ENCODE measurements at places on chromosomes 6 and 20.

DNA sequence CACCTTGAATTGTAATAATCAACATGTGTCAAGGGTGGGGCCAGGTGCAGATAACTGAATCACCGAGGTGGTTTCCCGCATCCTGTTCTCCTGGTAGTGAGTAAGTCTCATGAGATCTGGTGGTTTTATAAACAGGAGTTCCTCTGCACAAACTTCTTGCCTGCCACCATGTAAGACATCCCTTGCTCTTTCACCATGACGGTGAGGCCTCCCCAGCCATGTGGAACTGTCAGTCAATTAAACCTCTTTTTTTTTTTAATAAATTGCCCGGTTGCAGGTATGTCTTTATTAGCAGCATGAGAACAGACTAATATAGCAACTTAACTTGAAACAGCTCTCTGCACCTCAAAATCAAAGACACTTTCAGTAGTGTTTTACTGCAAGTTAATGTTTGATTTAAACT, 121.6 kb downstream of the OGFRL1 start:
- DNase-seq = no peak

GRCh38 chr20:7728338-7728737, 211.9 kb downstream of the HAO1 start:
- no peak for DNase-seq

- no peak for DNase-seq
Measured at GRCh38 chr6:21115111-21115510, 478.4 kb upstream of the SOX4 start.

DNA sequence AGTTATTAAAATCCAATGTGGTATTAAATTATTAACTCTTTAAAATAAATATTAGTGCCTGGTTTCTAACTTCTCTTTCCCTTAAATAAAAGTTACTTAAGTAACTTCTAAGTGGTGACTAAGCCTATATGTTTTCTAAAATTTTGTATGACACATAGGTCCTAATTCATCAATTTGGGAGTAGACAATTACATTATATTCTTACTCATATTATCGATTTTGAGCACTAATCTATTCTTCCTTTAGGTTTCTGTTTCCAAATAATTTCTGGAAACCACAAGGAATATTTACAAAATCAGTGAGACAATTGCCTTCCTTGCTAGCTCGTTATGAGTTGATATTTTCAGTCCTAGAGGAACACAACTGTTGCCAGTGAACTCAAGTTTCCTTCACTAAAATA, 28.3 kb upstream of the TXLNB start:
- no peak for DNase-seq

- DNase-seq = no peak
Measured at GRCh38 chr6:149130508-149130907, 187.0 kb upstream of the TAB2 start.

- no peak for DNase-seq
Measured at GRCh38 chr20:38121741-38122140, 43.3 kb downstream of the TGM2 start.

DNA sequence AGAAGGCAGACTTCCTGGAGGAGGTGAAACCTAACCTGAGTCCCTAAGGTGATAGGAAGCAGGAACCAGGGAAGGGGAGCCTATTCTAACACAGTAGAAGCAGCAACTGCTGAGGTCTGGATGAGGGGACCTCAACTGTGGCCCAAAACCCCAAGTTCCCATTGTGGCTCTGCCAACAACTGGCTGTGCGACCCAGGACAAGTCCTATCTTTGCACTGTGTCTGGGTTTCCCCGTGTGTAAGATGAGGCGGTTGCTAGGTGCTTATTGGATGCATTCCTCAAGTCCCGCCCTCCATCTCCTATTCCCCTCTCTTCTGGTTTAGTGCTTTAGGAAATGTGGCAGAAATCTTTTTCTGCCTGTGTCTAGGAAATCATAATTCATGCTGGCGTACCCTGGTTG, 52.2 kb upstream of the TTPAL start:
- DNase-seq = no peak

DNA sequence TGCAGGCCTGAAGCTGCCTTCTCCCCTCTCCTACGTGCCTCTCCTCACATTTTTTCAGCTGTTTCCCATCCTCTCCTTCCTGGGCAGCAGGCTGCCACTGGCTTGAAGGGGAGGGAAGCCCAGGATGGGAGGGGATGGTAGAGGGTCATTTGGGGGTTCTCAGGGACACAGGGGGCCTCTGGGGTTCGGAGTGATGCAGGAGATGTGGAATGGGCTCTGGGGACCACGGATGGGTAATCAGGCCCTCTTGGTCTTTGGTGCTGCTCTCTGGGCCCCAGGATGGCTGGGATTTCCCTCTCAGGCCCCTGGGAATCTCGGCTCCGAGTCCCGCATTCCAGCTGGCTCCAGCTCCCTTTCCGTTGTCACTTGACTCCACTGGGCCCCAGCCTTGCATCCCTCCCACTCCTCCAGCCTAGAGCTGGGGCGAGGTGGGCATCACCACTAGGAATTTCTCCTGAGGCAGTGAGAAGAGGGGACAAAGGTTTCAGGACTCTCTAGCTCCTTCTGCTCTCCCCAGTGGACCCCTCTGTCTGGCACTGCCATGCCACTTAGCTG, 2.0 kb upstream of the DDR1 start:
- no peak for DNase-seq

GRCh38 chr6:83086751-83087150, 19.3 kb downstream of the DOP1A start:
- DNase-seq = no peak

GRCh38 chr6:47852727-47853126, 70.9 kb downstream of the OPN5 start:
- no peak for DNase-seq

- no peak for DNase-seq
Measured at GRCh38 chr20:381581-382290, 1.2 kb downstream of the TRIB3 start.

- DNase-seq = no peak
Measured at GRCh38 chr6:132412656-132413498, 11.6 kb upstream of the MOXD1 start.

- DNase-seq = no peak
Measured at GRCh38 chr20:35040646-35041045, 52.0 kb downstream of the TRPC4AP start.

DNA sequence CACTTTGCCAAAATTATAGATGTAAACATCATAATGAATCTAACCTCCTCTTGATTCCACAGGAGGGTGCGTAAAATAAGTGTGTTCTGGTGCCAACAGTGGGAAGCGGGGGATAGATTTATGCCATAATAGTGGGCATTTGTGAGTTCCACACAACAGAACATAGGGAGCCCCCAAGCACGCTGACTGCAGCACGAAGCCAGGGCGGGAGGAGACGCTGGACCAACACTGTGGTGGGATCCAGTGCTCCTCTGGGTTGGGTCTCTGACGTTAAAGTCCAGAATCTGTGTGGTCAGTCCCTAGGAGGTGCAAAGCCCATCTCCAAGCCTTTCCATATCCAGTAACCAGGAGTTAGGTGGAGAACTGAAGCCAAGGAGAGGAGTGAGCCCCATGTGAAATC, 1.8 kb upstream of the TTLL2 start:
- DNase-seq = no peak

DNA sequence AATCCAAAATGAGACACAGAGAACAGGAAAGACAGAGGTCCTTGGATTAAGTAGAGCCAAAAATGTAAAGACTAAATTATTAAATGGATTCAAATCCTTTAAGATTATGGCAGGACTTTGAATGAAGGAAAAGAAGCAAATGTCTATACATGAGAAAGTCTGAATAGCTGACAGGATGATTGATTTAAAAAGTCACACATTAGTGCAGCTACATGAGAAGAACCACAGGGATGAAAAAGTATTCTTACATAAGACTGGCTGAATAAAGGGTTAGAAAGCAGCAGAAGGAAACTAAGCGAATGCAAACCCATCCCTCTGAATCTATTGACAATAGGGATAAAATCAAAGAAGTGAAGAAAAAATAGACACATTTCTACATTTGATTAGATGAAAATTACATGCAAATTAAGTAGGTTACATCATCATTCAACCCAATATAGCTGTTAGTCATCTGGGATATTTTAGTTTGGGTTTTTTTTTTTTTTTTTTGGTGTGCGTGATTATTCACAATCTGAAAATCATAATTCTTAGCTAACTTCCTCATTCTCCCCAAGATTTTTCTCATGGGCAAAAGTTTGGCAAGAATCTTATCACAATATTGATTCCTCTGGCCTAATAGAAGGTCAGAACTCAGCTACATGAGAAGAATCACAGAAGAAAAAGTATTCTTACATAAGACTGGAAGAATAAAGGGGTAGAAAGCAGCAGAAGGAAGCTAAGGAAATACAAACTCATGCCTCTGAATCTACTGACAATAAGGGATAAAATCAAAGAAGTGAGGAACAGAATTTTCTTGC, 845.4 kb downstream of the HACE1 start:
- no peak for DNase-seq

GRCh38 chr6:37441651-37442050, 8.6 kb downstream of the CMTR1 start:
- DNase-seq = no peak

GRCh38 chr6:151068761-151069312, 170.9 kb upstream of the AKAP12 start:
- DNase-seq = no peak

DNA sequence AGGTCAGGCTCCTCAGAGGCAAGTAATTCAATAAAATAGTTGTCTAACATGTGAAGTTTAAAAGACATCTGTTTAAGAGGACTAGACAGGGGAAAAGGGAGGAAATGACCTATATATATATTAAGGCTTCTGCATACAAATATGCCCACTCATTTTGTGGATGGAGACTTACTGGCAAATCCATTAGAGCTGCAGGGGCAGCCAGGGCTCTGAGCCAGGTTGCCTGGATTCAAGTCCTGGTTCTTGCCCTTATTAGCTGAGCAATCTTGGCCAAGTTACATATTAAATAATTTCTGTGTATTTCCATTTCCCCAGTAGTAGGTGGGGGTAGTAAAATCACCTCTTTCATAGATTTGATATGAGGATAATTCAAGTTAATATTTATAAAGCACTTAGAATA, 287.0 kb upstream of the RIMS1 start:
- no peak for DNase-seq

DNA sequence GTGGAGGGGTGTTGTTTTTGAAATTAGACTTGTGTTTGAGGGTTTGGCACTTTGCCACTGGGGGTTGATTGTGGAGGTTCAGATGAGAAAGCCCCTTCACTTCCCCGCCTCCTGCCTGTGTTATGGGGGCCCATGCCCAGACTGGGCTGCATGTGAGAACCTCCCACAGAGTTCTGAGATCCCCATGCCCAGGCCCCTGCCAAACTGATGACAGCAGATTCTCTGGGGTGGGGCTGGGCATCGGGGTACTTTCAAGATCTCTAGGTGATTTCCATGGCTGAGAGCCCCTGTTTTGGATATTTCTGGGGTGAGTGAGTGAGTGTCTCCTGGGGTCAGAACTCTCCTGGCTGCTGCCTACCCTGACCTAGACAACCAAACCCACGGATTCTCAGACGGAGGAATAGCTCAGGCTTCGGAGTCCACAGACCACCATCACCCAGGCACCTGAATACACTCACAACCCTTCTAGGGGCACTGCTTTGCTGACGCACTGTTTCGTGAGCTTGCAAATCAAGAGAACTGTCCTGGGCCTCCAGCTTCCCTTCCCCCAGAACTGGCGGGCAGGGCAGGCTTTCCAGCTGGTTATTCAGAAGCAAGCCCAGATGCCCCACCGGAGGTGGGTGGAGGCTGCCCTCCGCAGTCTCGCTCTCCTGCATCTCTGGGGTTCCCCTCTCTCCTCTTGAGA, 6.3 kb downstream of the BCAS1 start:
- DNase-seq = no peak

DNA sequence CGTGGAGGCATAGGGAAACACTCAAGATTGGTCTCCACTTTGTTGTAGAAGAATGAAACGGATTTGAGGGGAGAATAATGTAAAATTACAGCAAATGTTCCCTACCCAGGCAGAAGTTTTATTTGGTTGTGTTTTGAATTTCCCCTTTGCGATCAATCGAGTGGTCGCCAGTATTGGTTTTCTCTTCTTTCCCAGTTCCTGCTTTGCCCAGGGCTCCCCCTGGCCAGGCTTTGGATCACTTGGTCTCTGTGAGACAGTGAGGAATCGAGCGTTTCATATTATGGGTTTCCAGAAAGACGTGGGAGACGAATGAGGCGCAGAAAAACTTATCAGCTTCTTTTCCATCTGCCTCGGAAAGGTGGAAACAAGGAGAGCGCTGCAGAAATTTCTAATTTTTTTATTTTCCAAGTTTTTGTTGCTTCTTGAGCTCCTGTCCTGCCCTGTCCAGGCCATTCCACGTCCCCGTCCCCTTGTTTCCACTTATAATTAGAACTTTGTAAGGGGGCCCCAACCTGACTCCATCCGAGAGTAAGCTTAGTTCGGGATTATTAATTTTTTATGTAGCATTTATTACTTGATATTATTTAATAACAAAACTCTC, 7.5 kb upstream of the TBX18 start:
- no peak for DNase-seq

GRCh38 chr20:44291754-44292153, 19.2 kb downstream of the FITM2 start:
- DNase-seq = no peak

GRCh38 chr20:25669826-25670422, 26.7 kb downstream of the ZNF337 start:
- no peak for DNase-seq

GRCh38 chr6:27838945-27839625, 73.1 kb downstream of the OR2B2 start:
- DNase-seq = no peak

- no peak for DNase-seq
Measured at GRCh38 chr20:53922901-53923314, 147.5 kb downstream of the BCAS1 start.

- DNase-seq = no peak
Measured at GRCh38 chr20:19670829-19671228, 87.2 kb upstream of the RIN2 start.

DNA sequence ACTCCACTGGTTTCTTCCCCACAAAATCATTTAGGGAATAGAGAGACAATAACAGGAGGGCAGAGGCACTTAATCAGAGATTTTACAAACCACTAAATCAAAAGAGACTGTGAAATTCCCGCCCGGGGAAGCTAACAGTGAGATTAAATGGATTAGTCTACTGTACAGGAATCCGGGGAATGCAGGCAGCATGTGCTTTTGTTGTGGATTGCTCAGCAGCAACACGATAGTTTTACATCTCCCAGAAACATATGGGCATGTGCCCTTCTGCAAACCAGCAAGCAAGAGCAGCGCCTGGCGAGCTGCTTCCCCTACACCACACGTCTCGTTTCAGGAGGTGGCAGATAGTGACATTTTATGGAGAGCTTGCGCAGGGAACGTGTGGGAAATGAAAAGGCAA, 382.3 kb downstream of the CD83 start:
- no peak for DNase-seq

DNA sequence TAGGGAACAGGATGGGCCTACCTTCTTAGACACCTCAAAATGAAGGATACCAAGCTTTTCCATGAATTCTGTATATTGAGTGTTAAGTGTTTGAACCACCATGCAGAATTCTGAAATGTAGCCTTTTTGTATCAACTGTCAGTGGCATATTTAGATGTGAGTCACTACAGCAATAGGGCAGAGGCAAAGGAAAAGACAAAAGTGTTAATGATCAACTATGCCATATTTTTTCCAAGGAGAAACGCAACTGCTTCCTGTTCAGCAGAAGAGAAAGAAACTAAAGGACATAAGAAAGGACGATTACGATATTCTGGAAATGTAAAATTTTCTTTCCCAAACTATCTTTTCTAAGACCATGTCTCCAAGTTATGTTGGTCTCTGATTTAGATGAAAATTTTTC, 104.6 kb upstream of the RSPO3 start:
- DNase-seq = no peak

GRCh38 chr6:134436281-134436815, 118.4 kb upstream of the SGK1 start:
- DNase-seq = no peak

- DNase-seq = no peak
Measured at GRCh38 chr6:49551866-49552129, 1.3 kb downstream of the C6orf141 start.

GRCh38 chr20:16209951-16210361, 363.3 kb downstream of the KIF16B start:
- no peak for DNase-seq

Data from KG1 (cell line).